Activated T-cell treated with anti-CD3 and anti-CD28 coated beads, Interleukin-2, amount 50 U/mL, for 48 hours (primary cell): ENCODE measurements at places on chromosomes 7 and 10.

- DNase-seq = peak; percentile 53
Measured at GRCh38 chr10:49594594-49594993, 15.5 kb upstream of the SLC18A3 start.

GRCh38 chr7:143316492-143316891, 581 bp downstream of the CLCN1 start:
- DNase-seq = no peak

- no peak for DNase-seq
Measured at GRCh38 chr10:78419481-78420265, 386.0 kb downstream of the RPS24 start.

DNA sequence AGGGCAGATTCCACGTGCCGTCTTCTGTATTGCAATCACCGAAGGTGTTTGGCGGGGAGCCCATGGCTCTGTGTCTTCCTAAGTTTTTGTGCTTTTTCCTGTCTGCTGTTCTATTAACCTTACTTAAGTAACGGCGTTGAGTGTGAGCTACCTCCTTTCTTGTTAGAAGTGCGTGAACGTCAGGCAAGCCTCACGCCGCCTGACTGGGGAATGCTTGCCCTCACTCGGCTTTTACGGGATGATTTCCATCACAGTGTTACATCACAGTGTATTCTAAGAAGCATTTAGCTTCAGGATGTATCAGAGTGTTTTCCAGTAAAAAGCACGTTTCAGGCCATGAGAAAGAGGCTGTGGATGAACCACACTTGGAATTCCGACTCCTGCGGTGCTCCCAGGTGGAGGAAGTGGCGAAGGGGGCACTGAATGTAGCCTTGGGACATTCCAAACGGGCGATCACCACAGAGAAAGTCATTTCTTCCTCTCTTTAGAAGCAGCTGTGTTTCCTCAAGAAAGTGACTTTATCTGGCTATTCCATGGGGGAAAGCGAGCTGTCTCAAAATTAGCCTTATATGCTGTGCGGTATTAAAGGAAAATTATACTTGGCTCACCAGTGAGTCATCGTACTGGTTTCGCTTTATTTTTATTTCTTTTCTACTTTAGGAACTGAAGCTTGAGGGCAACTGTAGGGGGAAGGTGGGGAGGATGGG, 290.7 kb downstream of the KLF6 start:
- DNase-seq = no peak

DNA sequence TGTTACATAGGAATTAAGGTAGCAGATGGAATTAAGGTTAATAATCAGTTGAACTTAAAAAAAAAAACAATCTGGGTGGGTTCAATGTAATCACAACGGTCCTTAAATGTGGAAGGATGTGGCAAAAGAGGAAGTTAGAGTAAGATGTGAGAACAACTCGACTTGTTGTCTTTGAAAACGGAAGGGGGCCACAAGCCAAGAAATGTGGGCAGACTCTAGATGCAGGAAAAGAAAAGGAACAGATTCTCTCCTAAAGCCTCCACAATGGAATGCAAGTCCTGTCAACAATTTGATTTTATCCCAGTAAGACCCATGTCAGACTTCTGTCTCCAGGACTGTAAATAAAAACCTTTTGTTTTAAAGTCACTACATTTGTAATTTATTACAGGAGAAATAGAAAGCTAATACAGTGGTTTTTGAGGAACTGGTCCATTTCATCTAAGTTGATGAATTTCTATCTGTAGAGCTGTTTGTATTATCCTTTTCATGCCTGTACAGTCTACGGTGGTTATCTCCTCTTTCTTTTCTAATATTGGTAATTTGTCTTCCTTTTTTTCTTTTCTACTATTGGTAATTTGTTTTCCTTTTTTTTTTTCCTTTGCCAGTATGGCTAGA, 8.6 kb downstream of the MCMBP start:
- DNase-seq = no peak

GRCh38 chr7:139773371-139773770, 4.4 kb downstream of the HIPK2 start:
- DNase-seq = no peak

GRCh38 chr10:70425096-70425495, 16.4 kb downstream of the NODAL start:
- DNase-seq = no peak

GRCh38 chr7:148286150-148286549, 304.4 kb upstream of the C7orf33 start:
- no peak for DNase-seq

DNA sequence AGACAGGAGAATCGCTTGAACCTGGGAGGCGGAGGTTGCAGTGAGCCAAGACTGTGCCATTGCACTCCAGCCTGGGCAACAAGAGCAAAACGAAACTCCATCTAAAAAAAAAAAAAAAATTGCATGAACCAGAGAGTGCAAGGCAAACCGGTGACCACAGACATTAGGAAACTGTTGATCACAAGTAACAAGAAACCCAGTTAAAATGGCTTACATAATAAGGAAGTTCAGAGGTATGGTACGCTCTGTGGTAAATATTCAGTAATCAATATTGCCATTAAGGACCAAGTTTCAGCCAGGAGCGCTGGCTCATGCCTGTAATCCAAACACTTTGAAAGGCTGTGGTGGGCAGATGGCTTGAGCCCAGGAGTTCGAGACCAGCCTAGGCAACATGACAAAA, 9.2 kb upstream of the NT5C2 start:
- DNase-seq = no peak

DNA sequence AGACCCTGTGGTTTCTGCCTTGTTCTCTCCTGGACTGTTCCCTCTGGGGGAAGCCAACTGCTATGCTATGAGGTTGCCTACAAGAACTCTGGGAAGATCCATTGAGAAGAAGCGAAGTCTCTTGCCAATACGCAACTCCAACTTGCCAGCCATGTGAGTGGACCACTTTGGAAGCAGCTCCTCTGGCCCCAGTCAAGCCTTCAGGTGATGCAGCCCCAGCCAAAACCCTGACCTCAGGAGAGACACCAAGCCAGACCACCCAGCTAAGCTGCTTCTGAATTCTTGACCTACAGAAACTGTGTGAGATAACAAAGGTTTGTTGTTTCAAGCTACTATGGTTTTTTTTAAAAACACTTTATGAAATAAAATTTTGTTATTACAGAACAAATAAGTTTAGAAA, 20.2 kb upstream of the MYL7 start:
- DNase-seq = no peak

DNA sequence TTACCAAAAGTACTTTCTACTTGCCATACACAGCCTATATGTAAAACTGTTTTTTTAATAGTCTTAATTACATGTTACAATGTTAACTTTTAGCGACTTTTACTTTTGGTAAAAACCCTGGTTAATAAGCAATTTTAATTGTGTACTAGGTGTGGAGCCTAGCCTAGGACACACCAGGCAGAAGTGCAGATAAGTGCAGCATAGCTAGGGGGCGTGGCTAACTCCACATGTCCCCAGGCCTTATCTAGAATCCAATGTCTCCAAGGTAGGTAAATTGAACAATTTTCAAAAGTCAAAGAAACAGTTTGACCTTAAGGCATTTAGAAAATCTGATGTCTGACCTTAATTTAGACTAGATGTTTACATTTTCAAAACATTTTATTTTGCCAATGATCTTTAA, 858.7 kb downstream of the CCSER2 start:
- DNase-seq = no peak

DNA sequence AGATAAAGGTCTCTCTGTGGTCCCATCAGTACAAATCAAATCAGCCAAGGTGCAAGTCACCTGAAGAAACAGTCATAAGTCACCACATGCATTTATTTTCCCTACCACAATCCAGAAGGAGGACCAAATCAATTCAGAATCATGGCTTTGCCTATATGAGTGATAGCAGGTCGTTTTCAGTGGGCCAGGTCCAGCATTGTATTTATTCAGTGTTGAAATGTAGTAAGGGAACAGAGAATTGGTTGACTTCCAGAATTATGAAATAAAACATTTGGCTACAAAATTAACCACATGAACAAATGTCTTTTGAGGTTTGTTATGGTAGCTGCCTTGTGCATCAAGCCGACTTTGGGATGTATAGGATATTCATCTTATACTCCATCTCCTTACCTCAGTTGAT, 88.4 kb downstream of the POLR1F start:
- DNase-seq = no peak

DNA sequence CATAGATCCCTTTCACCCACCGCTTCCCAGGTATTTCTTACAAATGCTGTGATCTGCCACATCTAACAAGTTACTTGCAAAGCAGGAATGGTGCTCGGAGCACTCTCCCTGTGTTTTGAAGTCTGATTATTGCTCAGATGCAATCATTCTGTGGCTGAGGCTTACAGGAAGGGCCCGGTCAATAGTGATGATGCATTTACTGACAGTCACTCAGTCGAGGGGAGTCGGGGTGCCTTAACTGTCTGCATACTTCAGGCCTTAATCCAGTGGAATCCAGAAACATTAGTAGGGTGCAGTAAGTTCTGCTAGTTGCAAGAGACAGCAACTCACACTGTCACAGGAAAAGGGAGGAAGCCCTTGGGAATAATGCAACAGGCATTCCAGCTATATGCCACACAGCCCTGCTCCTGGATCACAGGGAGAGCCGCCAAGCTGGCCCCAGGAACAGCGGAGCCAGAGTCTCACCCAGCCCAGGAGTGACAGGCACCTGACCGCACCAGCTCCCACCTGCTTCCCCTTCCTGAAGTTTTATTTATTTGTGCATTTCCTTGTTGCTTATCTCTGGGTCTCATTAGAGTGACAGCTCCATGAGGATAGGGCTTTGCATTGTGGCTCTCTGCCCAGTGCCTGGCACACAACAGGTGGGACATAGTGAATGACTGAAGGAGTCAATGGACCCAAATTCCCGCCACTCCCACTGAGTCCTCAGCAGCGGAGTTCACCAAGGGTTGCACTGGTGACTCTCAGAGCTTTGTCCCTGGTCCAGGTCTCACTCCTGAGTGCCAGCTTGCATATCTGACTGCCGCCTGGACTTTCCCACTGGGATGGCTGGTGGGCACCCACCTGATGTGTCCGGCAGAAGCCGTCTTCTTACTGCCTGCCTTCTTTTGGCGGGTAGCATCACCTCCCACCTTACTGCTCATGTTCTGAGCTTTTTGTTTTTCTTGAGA, 212.5 kb upstream of the SH2B2 start:
- no peak for DNase-seq

DNA sequence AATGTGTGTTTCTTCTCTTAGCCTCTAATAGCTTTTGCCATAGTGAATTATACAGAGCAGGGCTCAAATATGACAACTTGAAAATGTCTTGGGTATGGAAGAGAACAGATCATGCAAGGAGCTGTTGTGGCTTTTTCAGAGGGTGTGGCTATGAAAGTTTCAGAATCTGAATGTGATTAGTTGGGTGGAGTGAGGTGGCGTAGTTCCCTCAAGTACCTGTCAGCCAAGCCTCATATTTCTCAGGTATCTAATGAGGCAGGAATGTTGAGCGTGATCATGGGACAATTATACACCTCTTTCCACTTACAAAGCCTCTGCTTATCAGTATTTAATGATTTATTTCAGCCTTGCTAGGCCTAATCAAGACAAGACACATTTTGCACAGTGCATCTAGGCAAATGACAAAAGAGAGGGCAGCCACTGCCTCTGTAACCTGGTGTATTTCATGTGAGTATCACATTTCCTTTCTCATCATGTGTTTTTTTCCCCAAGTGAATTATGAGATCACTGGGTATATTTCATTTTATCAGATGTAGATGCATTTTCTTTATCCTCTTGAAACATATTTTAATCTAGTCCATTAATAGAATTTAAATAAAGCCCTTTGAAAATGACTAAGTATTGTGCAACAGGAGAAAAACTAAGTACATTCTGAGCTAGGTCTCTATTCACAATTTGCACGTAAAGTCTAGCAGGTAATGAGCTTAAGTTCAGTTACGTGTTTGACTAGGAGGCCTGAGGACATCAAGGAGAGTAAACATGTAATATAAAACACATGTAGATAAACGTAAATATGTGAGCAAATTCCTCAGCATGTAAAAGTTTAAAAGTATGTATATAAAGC, 644.4 kb upstream of the IGFBP3 start:
- DNase-seq = no peak

DNA sequence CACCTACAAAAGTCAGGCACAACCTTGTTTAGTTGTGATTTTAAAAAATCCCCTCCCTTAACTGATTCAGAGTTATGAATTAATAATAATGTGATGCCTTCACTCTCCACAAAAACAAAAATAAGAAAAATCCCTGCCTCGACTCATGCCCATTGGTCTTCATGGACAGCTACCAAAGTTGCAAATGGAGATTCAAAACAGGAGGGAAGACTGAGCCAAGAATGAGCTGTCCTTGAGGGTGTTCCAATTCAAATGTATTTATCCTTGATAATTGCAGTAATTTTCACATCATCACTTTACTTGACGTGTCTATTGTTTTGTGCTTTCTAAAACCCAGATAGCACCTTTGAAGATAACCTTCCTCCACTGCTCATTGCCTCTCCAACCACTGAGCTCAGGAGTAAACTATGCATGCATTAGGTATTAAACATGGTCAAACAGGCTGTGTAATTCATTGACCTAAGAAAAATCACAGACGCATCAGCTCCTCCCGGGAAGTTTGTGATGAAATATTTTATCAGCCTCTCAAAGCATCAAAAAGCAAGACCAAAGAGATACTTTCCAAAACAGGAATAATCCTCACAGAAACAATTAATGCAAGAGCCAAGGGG, 712.7 kb upstream of the IGFBP3 start:
- no peak for DNase-seq

- DNase-seq = no peak
Measured at GRCh38 chr7:22141355-22141754, 195.7 kb upstream of the CDCA7L start.

DNA sequence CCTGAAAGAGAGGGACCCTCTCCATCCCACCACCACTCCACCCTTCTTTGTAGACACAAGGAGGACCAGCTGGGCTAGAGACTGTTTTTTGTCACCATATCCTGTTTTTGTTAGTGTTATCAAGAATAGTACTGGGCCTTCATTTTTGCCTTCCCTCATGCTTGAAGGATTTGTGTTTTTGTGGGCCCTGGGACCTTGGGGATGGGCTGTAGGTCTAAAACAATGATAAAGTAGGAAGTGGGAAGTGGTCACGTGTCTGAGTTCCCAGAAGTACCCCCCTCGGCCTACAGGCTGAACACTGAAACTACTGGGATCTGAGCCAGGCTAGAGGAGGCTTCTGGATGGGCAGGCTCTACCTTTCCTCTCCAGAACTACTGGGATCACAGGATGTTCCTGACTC, 8.9 kb downstream of the AGFG2 start:
- no peak for DNase-seq

DNA sequence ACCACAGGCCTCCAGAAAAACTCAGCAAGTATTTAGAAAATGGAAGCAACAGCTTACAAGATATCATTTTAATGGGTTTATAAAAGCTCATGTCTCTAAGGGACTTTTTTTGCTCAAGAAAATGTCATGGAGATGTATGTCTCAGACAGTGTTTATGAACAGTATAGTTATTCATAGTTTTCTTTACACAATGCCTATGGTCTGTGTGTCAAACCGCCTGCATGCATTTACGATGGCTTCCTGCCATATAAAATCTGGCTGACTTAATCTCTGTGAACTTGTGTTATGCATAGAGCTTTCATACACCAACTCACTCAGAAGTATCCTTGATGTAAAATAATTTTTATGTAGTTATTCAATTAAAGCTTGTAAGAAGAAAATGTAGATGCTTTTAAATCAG, 1314.2 kb upstream of the LRRTM3 start:
- no peak for DNase-seq

GRCh38 chr10:123904834-123905409, 13.3 kb upstream of the CPXM2 start:
- DNase-seq = no peak
